NCI-H2081 (cell line): ENCODE measurements at places on chromosomes 13 and 19.
A peak's percentile ranks its signal among the peaks of the same experiment; 100 is the strongest.

GRCh38 chr19:48578891-48579290 is 26.9 kb downstream of the SULT2B1 start:
- no peak for DNase-seq

GRCh38 chr13:59394496-59394895 is 769.2 kb downstream of the DIAPH3 start:
- DNase-seq, result no peak

- no peak for DNase-seq
Observed at GRCh38 chr13:107025991-107026390, 458.1 kb upstream of the ARGLU1 start.

GRCh38 chr19:47020992-47021496 is 1.4 kb downstream of the NPAS1 start:
- no peak for DNase-seq

- no peak for DNase-seq
Observed at GRCh38 chr19:39825531-39826076, 8.4 kb downstream of the DYRK1B start.

DNA sequence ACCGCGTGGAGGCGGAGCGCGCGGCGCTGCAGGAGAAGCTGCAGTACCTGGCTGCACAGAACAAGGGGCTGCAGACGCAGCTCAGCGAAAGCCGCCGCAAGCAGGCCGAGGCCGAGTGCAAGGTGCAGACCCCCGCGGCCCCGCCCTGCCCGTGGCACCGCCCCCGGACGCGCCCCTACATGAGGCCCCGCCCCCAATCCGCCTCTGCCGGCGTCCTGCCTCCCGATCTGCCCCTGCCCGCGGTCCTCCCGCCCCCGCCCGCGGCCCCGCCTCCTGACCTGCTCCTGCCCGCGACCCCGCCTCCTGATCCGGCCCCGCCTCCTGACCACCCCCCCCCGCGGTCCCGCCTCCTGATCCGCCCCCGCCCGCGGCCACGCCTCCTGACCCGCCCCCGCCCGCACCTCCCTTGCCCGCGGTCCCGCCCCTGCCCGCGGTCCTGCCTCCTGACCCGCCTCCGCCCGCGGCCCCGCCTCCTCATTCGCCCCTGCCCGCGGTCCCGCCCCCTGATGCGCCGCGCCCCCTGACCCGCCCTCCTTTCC is 11.7 kb downstream of the PRR36 start:
- DNase-seq, result no peak

- DNase-seq, result no peak
Observed at GRCh38 chr19:30584090-30584489, 211.9 kb downstream of the ZNF536 start.

GRCh38 chr19:1470305-1471009 is 8.6 kb downstream of the C19orf25 start:
- DNase-seq, result peak; percentile 71

GRCh38 chr13:20680416-20681080 is 23.0 kb upstream of the IL17D start:
- no peak for DNase-seq

- DNase-seq, result no peak
Observed at GRCh38 chr13:29323954-29324353, 271.5 kb downstream of the SLC7A1 start.

DNA sequence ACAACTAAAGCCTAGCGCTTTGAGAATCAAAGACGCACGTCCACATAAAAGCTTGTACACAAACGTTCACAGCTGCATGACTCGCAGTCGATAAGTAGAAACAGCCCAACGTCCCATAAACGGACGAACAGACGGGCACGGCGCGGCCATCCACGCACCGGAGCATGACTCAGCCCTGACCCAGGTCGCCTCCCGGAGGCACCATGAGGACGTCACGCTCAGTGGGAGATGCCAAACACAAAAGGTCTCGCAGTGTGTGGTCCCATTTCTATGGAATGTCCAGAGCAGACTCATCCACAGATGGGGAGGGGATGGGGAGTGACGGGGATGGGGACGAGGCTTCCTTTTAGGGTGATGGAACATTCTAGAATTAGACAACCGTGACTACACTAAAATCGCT is 9.4 kb downstream of the POLRMT start:
- DNase-seq, result no peak

DNA sequence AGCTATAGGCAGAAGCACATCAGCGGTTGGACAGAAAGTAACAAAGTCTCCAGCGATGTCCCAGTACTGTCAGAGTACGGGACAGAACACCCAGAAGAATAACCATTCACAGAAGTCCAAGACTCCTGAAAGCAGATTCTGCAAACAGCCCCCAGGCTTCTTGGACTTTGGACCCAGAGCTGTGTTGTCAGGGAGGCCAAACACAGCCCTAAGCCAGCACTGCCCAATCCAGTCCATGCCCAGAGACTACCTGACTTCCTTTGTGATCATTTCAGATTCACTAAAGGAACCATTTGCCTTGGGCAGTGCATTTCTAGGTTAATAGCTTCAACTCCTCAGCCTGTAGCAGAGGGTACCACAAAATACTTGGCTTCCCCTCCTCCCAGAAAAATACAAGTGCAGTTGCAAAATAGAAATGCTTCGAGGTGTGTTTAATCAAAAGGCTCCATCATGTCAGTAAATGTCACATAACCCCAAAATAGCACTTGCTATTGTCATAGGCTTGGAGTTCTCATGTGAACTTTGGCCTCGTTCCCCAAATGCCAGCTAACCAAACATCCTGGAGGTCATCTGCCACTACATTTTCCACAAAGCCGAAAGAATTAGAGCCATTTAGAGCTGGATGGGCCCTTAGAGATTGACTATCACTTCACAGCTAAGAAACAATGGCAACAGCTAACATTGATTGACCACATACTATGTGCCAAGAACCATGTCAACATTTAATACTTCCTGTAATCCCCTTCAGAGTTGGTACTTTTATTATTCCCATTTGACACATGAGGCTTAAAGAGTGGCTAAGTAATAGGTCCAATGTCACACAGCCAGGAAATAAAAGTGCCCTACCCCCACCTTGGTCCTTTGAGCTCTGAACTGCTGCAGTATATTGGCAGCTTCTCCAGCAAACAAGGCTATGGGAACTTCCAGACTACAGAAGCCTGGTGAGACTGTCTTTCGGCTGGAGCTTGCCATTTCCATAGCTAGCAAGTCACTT is 329.9 kb downstream of the FOXO1 start:
- no peak for DNase-seq

DNA sequence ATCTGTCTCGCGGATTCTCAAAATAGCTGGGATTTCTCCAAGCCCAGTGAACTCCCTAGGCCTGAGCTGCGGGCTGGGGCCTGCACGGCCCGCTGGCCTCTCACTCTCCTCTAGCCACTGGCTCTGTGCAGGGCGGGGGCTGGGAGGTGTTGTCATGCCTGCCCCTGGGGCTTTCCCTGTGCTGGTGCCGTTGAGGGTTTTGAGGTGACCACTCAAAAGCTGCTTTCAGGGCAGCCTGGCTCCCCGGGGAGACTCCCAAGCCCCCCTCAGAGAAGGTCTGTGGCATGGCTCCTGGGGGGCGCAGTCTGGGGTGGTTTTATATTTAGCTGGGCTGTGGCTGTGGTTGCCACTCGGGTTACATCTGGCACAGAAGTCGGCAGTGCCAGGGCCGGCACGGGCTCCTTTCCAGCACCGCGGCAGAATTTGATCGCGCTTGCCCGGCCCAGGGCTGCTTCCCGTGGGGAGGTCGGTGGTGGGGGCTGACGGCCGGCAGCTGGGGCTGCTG is 10.0 kb downstream of the NDUFB7 start:
- DNase-seq, result no peak

DNA sequence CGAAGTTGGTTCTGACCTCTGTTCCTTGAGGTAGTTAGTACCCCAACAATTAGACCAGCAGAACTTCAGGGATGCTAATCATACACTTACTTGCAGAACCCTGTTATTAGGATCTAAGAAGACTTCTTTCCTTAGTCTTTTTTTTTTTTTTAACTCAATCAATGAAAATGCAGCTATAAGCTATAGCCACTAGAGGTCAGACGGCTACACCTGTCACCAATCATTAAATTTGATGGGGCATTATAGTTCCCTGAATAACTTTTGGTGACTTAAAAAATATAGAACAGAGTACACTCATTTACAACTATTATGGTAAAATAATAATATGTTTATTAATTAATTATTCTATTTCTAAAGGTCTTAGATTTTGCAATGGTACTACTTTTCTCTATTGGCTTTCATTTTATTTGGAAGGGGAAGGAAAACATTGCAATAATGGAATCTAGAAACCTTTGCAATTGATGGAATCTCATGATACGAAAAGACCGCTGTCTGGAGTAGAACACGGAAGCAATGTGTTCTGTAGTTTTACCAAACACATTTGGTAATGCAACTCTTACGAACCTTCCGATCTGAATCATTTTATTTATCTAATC is 483.2 kb downstream of the DIAPH3 start:
- no peak for DNase-seq

DNA sequence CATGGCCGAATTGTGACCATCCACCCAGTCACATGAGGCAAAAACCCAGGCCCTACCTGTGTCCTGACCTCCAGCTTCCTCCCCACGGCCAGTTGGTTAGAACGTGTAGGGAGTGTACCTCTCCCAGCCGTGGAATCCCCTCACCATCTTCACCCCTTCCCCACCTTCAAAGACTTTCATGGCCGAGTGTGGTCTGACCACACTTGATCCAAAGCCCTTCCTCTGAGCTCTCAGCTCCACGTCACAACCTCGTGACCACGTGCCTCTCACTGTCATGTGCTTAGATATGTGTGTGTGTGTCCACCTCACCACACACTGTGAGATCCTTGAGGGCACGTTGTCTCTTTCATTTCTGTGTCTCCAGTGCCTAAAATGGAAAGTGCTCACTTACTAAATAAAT is 48.6 kb upstream of the UBE2L5 start:
- DNase-seq, result no peak

GRCh38 chr13:62879071-62879470 is 1463.4 kb upstream of the PCDH20 start:
- DNase-seq, result no peak

DNA sequence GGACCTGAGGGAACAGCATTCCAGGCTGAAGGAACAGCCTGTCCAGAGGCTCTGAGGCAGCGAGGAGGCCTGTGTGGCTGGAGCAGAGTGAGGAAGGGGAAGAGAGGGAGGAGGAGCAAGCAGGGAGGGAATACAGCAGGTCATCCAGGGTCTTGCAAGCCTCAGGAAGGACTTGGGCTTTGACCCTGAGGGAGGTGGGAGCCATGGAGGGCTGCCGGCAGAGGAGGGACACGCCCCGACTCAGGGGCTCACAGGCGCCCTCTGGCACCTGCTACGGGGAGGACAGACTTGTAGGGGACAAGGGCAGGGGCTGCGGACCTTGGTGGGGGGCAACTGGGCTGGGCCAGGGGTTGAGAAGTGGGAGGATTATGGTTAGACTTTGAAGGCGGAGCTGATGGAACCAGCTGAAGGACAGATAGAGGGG is 4.7 kb downstream of the TINCR start:
- DNase-seq, result no peak

DNA sequence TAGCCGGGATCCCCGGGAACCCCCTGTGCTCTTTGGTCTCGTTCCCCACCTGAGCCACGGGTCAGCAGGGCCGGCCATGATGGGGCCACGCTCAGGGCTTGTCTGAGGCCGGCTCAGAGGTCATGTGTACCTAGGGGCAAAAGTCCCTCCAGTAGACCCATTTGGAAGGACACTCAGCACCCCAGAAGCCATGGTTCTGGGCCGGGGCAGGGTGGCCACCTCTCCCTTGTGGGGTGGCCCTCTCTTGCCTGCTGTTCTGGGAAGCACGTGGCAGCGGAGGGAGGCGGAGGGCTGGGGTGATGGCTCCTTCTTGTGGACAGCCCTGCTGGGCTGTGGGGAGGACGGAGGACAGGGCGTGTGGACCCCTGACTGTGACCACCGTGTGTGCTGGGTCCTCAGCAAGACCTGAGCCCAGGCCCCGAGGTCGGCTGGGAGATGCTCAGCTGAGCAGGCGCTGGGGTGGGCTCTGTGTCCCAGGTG is 6.4 kb upstream of the PEAK3 start:
- DNase-seq, result no peak

- no peak for DNase-seq
Observed at GRCh38 chr19:41616792-41617621, 9.9 kb downstream of the CEACAM4 start.

GRCh38 chr19:56837492-56838023 is 3.0 kb downstream of the PEG3 start:
- DNase-seq, result no peak

GRCh38 chr19:18596752-18597157 is 8.2 kb downstream of the REX1BD start:
- DNase-seq, result peak; percentile 4

GRCh38 chr13:99083981-99084380 is 106.1 kb upstream of the DOCK9 start:
- peak; percentile 9 for DNase-seq

- no peak for DNase-seq
Observed at GRCh38 chr13:37216331-37216730, 110.9 kb upstream of the CSNK1A1L start.

DNA sequence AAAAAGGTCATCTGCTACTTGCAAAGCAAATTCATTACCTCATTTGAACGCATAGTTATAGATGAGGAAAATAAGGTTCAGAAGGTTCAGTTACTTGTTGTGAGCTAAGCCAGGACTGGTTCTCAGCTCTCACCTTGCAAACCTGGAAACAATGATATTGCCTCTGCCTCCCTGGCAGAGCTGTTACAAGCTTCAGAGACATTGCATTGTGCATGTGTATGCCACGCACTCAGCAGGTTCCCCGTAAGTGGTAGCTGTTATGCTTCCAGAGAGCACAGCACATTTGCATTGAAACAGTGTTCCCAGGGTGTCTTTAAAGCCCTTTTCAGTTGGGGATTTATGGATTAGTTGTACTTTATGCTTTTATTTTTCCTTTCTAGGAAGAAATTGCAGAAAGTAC is 80.6 kb downstream of the DGKH start:
- DNase-seq, result no peak

GRCh38 chr19:4879041-4879440 is 11.6 kb upstream of the PLIN3 start:
- DNase-seq, result no peak

DNA sequence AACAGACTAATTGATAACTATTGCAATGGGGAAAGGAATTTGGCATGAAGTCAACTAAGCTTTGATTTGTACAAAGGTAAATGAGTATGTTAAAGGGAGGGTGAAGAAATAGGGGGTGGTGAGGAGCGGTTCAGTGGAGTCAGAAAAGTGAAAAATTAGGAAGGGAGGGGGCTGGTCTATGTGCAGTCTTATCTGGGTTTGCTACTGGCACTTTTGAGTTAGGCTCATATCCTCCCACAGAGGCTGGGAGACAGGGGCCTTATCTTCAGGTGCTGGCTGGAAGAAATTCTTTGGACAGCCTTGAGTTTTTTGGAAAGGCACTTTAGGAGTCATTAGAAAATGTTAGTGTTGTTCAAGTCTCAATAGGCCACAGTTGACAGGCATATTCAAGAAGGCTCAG is 11.1 kb downstream of the ZNF302 start:
- no peak for DNase-seq

GRCh38 chr19:2049741-2050348 is 1.2 kb downstream of the MKNK2 start:
- peak; percentile 42 for DNase-seq
